Activated CD8-positive, alpha-beta memory T cell treated with anti-CD3 and anti-CD28 coated beads for 4 hours (primary cell): ENCODE measurements at places on chromosomes 4 and X.

GRCh38 chr4:74661427-74662201, 132.7 kb downstream of the BTC start:
- no peak for DNase-seq

DNA sequence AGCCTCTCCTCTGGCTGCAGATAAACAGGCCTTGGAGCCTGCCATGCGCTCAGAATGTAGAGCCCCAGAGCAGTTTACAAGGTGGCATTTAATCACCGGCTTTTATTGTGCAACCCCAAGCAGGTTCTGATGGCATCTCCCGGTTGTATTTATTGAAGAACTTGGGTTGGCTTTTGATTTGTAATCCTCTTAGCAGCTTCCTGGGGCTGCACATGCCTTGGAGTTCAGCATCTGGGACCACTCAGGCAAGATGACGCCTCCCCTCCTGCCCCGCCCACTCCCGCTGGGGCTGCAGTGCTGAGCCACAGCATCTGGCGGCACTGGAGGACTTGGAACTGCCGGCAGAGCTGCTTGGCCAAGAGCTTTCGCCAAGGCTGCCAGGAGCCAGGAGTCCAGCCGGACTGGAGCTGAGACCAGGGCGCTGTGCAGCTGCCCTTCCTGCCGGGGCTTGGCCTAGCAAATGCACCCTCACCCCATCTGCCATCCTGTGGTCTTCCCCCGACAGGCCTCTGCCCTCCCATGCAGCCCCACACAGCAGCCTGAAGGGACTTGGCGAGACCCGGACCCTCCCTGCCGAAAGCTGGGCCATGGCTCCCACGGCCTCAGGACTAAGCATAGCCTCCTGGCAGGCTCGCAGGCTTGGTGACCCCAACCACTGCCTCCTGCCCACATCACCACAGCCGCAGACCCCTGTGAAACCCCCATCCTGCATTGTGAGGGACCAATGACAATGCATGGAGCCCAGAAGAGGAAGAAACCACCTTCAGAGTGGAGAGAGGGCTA, 5.4 kb downstream of the HTRA3 start:
- no peak for DNase-seq

GRCh38 chr4:182967403-182967802, 50.2 kb upstream of the DCTD start:
- DNase-seq = no peak

GRCh38 chr4:101282076-101282844, 65.1 kb downstream of the PPP3CA start:
- no peak for DNase-seq

DNA sequence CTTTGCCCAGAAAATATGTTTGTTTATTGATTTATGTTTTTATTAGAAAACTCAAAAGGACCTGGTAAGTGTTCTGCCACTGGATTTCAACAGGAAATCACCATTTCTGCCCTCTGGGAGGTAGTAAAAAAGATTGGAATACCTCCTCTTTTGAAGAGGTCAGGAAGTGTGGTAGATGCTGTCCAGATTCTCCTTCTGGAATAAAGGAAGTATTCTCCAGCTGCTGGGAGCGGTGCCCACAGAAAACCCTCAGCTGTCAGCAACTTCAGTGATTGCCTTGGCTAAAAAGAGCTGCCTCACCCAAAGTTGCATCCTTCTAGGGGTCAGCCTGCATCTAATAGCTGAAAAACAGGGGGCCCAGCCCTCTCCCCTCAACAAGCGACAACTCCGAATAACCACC, 13.8 kb upstream of the ZNF674 start:
- no peak for DNase-seq

- no peak for DNase-seq
Measured at GRCh38 chr4:1172971-1173757, 781 bp upstream of the SPON2 start.

DNA sequence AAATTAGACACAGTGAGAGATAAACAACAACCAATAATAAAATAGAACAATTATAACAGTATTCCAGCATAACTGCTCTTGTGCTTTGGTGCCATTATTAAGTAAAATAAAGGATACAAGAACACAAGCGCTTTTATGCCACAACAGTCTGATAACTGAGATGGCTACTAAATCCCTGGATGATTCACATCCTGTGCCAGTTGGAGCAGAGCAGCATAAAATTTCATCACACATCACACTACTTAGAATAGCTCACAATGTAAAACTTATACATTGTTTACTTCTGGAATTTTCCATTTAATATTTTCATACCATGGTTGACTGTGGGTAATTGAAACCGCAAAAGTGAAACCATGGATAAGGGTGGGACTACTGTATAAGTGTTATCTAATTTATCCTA, 399.9 kb upstream of the CNKSR2 start:
- no peak for DNase-seq

- DNase-seq = no peak
Measured at GRCh38 chrX:13759152-13759718, 24.7 kb downstream of the OFD1 start.

GRCh38 chr4:109278594-109279031, 23.8 kb downstream of the COL25A1 start:
- no peak for DNase-seq

DNA sequence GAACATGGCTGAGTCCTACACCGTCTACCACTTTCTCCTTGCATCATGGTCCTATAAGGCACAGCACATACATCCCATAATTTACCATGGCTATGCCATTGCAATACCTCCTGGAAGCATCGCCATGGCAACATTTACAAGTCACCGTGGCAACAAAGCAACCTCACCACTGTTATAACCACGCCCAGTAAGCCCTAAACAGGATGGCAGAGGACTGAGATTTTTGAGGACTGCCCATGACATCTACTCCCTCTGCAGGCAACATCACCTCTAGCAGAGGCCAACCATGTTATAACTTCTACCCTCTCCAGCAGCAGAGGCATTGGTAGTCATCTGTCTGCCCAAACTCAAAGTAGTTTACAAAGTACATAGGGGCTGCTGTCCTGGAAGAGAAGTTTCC, 29.7 kb downstream of the BCOR start:
- DNase-seq = no peak

DNA sequence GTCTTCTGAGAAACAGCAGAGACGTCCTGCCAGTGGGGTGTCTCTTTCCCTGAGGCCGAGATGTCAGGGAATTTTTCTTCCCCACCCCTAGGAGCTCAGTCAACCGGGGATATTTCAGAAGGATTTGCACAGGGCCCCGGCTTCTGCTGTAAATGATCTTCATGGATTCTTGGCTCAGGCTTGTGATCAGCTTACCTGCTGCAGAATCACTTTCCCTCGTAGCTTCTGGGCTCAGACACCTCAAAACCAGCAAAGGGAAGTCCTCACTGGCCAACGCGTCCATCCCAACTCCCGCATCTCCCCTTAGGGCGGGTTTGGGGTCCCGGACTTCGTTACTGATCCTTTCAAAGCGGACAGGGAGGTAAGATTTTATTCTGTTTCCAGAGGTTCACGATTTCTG, 212.7 kb downstream of the SHOX start:
- no peak for DNase-seq

- DNase-seq = no peak
Measured at GRCh38 chrX:75226280-75226679, 47.6 kb upstream of the UPRT start.

DNA sequence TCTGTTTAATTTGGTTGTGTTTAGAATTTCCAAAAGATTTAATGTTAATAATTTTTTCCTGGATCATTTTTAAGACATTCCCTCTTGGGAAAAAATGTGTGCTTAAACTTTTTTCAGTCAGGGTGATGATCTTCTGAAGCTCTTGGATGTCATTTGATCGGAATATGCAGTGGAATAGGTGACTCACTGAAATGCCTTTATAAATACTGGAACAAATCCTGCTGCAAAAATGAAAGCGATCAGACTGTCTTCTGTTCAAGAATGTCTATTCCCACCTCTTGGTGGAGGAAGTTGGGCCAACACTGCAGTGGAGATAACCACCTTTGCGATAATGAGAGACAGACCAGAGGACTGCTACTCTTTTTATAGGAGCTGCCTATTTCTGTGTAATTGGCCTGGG, 46.7 kb downstream of the LARP1B start:
- no peak for DNase-seq

GRCh38 chr4:171582961-171583581, 230.1 kb upstream of the GALNTL6 start:
- no peak for DNase-seq

GRCh38 chrX:119417842-119418241, 18.7 kb downstream of the SLC25A43 start:
- DNase-seq = no peak

- DNase-seq = no peak
Measured at GRCh38 chr4:107757283-107757682, 37.2 kb upstream of the PAPSS1 start.

DNA sequence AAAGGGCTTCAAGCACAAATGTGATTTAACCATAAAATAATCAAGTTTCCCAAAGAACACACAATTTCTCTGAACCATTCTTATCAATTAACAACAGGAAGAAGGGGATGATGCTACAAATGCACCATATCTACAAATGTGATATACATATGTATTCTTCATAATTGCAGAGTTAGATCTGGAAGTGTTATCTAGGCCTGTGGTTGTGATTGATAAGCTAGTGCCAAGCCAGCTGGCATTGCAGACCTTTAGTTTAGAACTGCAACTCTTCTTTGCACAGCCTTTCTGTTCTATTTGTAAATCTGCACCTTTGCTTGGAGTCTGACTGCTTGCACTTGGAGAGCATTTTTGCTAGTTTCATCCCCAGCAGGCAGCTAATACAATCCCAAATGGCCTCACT, 145.5 kb upstream of the NPY2R start:
- DNase-seq = no peak

- DNase-seq = no peak
Measured at GRCh38 chrX:20267607-20267930, 860 bp upstream of the RPS6KA3 start.

DNA sequence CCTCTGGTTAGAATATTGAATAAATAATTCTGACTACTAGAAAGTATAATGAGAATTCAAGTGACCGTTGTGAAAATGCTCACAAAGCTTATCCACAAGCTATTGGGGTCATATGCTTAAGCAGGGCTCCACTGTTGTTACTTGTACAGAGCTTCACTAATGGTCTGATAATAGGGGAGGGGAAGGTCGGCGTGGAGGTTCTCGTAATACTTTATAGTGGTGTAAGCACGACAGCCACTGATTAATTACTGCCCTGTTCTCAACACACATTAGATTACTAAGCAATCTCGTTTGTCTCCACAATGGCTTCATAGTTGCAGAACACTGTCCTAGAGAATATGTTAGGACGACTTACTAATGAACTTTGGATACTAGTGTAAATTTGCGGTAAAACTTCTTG, 11.6 kb downstream of the UNC5C start:
- DNase-seq = no peak

- no peak for DNase-seq
Measured at GRCh38 chr4:138669479-138670315, 345.9 kb upstream of the NOCT start.

- no peak for DNase-seq
Measured at GRCh38 chr4:17060230-17060629, 161.8 kb upstream of the LDB2 start.

- no peak for DNase-seq
Measured at GRCh38 chr4:173680278-173680677, 150.2 kb upstream of the HAND2 start.

- no peak for DNase-seq
Measured at GRCh38 chr4:81211956-81212355, 3.1 kb downstream of the PRKG2 start.

DNA sequence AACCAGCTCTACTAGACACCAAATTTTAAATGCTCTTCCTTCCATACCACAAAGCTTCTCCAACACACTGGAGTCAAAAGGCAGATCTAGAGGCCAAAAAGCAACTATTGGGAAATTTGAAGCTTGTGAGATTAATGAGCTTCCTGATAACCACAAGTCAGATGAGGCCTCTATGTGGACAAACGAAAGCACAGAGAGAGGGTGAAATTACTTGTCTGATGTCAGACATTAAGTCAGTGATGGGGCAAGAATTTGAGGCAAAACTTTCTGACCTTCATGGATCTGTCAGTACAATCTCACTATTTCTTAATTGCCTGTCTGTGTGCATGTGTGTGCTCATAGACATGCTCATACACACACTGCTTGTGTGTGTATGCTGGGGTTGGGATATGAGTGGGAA, 103.6 kb downstream of the GUCY2F start:
- DNase-seq = no peak

GRCh38 chr4:94571298-94571697, 119.6 kb downstream of the PDLIM5 start:
- no peak for DNase-seq

GRCh38 chrX:132591719-132592275, 103.0 kb upstream of the MBNL3 start:
- DNase-seq = no peak

DNA sequence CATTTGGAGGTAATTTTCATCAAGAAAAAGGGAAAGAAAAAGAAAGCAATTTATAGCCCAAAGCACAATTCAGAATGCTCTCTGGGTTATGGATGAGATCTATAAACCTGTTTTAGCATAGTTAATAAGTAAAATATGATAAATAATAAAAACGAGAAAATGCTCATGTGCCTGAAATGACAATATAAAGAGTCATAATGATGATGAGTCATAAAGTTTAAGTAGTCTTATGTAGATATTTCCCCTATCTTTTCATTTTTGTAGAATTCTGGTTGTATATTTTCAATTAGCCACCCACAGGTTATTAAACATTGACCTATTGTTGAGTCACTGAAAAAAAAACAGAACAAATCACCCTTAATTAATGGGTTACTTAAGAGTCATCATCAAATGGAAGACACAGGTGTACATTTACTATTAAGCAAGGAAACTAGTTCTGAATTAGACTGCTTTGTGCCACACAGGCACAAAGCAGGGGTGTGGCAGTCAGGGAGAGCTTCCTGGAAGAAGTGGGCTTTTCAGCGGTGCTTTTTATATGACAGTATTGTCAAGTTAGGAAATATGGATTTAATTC, 29.3 kb downstream of the BEND4 start:
- DNase-seq = no peak

DNA sequence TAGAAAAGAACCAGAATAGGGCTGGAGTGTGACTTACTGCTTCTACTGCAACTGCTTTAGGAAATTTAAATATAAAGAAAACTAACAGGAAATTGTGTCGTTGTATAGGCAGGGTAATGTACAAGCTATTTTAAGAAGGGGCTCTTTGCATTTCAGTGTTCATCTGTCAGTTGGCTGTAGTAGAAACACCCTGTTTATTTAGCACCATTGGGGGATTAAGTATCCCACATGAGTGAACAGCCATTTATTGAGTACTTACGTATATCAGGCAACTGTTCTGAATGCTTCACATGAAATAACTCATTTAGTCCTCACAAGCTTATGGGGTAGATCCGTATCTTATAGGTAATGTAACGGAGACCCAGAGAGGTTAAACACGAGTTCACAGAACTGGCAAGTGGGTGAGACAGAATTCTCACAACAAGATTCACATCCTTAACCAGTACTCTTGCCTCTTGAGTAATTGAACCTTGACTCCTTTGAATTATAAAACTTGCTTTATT, 23.9 kb downstream of the STIM2 start:
- no peak for DNase-seq

GRCh38 chrX:113399506-113400192, 559.0 kb upstream of the AMOT start:
- DNase-seq = no peak

- DNase-seq = no peak
Measured at GRCh38 chr4:70315928-70316327, 18.9 kb upstream of the CABS1 start.
